ENCODE measurements at places on chromosomes 1 and 21.

DNA sequence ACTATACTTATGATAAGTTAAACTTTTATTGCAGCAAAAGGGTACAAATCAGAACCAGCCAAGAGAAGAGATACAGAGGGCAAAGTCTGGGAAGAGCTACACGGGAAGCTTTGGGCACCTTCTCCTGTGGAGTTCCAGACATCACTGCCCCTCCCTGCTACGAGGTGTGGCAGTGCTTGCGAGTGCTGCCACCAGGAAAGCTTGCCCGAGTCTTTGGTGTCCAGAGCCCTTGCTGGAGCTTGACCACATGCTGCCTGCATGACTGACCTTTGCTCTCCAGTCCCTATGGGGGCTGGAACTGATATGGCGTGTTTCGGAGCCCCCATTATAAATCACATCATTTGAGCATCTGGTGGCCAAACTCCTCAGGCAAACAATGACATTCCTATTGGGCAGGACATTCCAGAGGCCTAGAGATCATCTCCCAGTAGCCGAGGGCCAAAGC is 23.4 kb downstream of the PLEKHO1 start:
- DNase-seq, result no peak

GRCh38 chr1:43636006-43636641 is 13.8 kb upstream of the KDM4A start:
- DNase-seq, result no peak

DNA sequence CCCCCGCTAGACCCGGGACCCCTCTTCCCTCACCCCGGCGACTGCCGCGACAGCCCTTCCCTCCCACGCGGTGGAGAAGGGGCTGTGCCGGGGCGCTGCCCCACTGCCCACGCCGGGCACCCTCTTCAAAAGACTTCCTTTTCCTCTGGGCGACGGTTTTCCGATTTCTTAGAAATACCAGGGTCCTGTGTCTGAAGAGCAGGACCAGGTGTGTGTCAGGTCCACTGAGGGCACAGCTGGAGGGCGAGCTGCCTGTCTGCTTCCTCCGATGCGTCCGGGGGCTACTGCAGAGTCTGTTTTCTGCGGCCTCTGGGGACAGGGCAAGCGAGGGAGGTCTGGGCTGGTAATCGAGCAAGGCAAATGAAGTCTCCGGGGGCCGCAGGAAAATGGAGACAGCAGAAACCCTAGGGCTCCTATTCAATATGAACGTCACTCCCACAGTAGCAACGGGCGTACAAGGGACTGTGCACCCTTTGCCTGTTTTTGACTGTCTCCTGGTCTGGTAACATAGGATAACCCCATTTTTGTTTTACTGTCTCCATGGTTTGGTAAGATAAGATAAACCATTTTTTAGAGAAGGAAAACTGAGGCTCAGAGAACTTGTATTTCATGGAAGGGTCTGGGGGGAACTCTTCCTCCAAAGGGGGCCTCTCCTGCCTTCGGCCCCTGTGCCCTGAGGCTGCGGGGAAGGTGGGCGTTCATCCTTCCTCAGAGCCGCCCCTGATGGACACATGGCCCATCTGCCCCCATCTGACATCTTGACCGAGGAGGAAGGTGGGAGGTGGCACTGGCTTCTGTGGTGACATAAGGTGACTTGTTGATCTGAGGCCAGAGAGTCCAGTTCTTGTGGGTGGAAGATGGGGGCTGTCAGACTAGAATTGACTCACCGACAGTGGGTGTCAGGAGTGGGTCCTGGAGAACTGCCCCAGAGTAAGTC is 970 bp downstream of the TNFRSF1B start:
- DNase-seq, result no peak

- DNase-seq, result no peak
These were observed 78.2 kb downstream of the RAP1GAP start for GRCh38 chr1:21590934-21591333.

- no peak for DNase-seq
These were observed 89.2 kb upstream of the TMEM51 start for GRCh38 chr1:15064217-15064929.

DNA sequence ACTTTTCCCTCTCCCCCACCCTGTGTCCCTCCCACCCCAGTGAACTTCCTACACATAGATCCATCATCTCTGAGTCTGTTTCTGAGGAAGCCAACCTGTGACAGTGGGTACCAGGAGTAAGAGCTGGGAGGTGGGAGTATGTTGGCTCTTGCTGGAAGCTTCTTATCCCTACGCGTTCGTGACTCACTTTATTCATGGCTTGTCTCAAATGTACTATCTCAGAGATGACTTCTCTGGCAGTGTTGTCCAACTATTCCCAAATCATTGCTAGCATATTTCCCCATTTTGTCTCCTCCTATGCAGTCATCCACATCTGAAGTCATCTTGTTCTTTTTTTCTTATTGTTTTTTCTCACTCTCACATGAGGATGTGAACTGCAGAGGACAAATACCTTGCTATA is 88.0 kb downstream of the HIVEP3 start:
- DNase-seq, result no peak

GRCh38 chr1:18921516-18922251 is 19.3 kb upstream of the ALDH4A1 start:
- no peak for DNase-seq

DNA sequence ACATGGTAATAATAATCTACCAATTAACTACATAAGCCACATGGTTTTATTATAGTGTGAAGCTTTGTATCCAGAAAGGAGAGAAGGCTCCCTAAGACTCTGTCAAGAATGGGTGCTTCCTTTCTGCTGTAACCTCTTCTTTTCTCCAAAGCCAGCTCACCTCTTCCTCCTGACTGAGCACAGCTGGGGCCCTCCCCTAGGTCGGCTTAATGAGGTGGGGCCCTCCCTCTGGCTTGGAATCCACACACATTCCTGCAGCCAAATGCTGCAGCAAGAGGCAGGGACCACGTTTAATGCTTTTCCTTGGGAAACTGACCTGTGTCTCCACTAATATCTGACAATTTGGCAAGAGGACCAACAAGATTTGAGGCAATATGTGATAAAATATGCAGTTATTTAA is 94.8 kb downstream of the DSCAM start:
- DNase-seq, result no peak

DNA sequence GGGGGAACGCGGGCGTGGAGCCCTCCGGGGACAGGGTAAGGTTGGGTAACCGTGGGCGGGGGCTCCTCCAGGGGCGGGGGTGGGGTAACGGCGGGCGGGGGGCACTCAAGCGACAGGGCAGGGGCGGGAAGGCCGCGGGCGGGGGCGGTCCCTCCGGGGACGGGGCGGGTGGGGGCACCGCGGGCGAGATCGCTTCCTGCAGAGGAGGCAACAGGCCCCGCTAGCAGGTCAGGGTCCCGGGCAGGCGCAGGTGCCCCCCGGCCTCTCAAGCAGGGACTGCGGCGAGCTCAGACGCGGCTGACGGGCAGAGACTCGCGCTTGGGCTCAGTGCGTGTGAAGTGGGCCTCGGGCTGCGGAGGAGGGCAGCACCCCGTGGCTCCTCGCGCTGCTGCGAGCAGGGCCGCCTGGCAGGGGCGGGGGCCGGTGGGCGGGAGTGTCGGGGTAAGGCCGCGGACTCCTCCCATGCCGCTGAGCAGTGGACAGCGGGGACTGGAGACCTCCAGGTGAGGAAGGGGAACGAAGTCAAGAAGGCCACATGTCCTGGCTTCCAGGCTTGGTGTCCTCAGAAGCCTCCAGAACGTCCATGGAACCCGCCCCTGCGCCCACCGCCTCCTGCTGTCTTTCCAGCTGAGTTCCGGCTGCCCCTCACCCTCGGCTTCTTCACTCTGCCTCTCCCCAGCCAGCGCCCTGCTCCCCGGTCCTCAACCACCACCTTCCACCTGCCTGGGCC is 627 bp upstream of the GNB1 start:
- DNase-seq, result peak; percentile 90

GRCh38 chr1:183180634-183181056 is 5.4 kb upstream of the LAMC2 start:
- DNase-seq, result no peak

- no peak for DNase-seq
These were observed 1.4 kb downstream of the RCSD1 start for GRCh38 chr1:167631386-167631935.

- DNase-seq, result no peak
These were observed 126.4 kb upstream of the GADD45A start for GRCh38 chr1:67558449-67559193.

DNA sequence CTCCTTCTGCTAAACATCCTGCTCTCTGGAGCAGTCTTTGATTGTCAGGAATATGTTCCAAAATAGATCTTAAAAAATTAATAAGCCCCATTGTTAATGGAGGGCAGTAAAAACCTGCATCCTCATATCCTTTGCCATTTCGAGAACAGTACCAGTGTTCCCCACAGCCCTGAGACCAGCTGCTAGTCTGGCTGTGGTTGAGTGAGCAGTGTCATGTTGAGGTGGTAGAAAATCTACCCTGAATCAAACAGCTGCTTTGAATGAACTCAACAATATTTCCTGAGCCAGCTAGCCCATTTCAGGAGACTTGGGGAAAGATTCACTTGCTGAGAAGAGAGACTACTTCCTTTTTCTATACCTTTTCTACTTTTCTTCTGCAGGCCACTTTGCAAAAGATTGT is 24.4 kb downstream of the FABP3 start:
- no peak for DNase-seq

GRCh38 chr1:222784916-222785315 is 29.9 kb upstream of the DISP1 start:
- no peak for DNase-seq

- no peak for DNase-seq
These were observed 947.5 kb downstream of the BRINP3 start for GRCh38 chr1:189530162-189530561.

- DNase-seq, result no peak
These were observed 13.4 kb downstream of the NHLH2 start for GRCh38 chr1:115827452-115828044.

- DNase-seq, result no peak
These were observed 251.1 kb upstream of the RGS18 start for GRCh38 chr1:191907121-191907520.

DNA sequence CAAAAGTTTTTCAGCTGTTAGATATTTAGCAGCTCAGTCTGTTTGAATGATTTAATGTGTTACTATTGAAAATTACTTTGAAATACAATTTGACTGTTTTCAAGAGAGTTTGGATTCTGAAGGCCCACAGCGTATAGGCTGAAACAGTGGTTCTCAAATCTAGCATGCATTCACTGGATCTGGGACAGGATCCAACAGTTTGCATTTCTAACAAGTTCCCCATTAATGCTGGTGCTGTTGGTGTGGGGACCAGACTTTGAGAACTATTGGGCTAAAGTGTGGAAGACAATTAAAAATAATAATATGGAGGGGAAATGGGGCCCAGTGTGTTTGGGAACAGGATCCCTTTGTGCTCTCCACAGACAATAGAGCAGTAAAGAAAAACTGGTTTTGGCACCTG is 31.9 kb downstream of the ITSN1 start:
- DNase-seq, result no peak

GRCh38 chr21:42319376-42319775 is 4.2 kb upstream of the TFF3 start:
- DNase-seq, result no peak

DNA sequence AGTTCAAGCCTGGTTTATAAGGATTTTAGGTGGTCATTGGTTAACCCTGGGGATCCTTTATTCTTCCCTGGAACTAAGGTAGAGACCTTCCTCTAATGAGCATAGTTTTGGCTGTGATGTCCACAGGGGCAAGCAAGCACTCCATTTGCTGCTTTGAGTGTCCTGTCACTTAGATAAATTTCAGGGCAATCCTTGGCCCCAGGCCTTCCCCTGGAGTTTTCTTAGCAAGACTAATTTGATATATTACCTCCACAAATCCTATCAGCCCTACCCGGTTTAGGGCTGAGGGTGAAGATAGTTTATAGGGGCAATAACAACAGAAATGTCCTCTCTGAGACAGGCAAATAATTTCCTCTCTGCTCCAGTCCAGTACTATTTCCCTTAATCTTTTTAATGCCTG is 166.6 kb downstream of the CYYR1 start:
- no peak for DNase-seq

- DNase-seq, result no peak
These were observed 65.4 kb upstream of the SSBP3 start for GRCh38 chr1:54471588-54471987.

- no peak for DNase-seq
These were observed 54.6 kb downstream of the WNT2B start for GRCh38 chr1:112563341-112563740.

DNA sequence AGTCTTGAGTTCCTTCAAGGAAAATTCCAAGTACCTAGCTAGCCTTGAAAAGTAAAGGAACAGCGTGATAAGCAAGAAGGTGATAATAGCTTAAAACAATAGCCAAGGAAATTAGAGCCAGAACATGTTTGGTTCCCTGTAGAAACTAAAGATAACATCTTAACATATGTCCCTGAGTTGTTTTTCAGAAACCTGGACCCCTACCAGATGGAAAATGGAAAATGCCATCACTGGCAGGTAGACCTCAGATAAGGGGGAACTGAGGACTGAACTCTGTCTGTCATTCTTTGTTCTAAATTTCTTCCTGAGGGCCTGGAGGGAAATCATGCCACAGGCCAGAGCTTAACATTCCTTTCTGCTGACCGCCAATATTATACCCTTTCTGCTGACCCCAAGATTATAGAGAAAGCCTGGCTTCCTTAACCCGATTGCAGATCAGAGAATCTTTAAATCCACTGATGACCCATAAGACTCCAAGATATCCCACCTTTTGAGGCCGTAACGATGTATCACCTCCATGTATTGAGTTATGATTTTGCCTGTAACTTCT is 23.4 kb downstream of the CNIH3 start:
- DNase-seq, result no peak

DNA sequence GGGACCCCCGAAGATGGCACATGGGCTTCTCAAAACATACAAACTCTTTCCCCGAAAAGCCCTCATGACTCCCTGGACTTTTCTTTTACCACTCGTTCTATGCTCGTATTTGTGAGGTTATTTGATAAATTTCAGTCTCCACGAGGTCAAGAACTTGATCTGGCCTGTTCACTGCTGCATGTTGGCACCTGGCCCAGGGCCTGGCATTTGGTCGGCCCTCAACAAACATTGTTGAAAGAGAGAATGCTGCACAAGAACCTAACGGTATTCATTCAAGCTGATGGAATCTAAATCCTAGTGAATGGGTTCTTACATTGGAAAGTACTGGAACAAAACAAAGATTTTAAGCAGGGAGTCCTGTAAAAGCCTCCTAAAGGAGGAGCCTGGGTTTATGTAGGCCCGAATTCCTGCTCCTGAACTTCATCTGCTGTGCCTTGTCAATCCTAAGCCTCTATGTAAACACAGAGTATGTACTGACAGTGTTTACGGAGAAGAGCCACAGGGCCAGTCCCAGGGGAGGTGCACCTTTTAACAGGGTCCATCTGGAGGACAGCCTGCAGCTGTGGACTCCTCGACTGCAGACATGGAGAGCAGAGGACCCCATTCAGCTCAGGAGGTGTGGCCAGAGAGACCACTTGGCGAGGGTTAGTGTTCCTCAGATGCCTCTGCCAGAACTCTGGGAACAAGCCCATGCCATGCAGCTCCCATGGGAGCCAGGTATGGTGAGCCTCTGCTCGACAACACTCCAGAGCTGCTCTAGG is 46.9 kb downstream of the L1TD1 start:
- DNase-seq, result no peak

GRCh38 chr21:21034036-21034435 is 35.8 kb downstream of the NCAM2 start:
- DNase-seq, result no peak

DNA sequence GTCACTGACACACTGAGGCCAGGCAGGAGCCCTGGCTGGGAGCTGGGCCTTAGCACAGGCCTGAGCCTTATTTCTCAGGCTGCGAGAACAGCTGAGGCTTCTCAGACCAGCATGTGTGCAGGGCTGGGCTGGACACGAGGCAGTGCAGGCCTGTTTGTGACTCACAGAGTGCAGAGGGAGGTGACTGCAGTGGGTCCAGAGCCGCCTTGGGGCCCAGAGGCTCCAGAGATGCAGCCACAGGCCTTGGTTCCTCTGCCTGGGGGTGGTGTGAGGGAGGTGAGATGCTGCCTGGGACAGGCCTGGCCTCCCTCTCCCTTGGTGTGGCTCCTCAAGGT is 61.2 kb upstream of the ETV3 start:
- no peak for DNase-seq
